ENCODE measurements at places on chromosomes 7 and 10.

DNA sequence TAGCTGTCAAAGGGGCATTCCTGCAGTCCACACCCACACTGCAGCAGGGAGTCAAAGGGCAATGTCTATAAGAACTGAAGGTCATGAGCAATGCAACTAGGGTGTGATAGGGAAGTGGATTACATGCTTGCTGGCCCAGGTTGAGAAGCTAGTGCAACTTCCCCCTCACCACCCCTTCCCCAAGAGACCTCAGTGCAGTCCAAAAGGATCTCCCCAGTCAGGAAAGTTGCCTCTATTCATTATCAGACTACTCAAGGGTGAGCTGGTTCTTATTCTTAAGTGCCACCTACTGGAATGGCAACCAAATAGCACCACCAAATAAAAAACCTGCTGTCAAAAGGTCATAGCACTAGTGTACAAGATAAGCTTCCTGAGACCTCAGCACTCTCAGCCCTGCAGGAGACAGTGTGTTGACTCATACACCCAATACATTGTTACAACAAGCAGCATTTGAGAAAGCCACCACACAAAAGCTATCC, 28.2 kb downstream of the MTERF1 start:
- no peak for DNase-seq

DNA sequence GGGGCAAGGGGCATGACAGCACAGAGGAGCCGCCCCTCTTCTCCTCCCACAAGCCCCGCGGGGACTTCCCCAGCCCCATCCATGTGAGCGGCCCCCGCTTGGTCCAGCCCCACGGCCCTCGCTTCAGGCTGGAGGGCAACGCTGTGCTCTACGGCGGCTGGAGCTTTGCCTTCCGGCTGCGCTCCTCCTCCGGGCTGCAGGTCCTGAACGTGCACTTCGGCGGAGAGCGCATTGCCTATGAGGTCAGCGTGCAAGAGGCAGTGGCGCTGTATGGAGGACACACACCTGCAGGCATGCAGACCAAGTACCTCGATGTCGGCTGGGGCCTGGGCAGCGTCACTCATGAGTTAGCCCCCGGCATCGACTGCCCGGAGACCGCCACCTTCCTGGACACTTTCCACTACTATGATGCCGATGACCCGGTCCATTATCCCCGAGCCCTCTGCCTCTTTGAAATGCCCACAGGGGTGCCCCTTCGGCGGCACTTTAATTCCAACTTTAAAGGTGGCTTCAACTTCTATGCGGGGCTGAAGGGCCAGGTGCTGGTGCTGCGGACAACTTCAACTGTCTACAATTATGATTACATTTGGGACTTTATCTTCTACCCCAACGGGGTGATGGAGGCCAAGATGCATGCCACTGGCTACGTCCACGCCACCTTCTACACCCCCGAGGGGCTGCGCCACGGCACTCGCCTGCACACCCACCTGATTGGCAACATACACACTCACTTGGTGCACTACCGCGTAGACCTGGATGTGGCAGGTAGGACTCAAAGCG, 5.1 kb downstream of the AOC1 start:
- no peak for DNase-seq

- no peak for DNase-seq
Observed at GRCh38 chr7:49513911-49514310, 259.5 kb upstream of the VWC2 start.

- no peak for DNase-seq
Observed at GRCh38 chr7:25731068-25731845, 420.7 kb upstream of the NFE2L3 start.

DNA sequence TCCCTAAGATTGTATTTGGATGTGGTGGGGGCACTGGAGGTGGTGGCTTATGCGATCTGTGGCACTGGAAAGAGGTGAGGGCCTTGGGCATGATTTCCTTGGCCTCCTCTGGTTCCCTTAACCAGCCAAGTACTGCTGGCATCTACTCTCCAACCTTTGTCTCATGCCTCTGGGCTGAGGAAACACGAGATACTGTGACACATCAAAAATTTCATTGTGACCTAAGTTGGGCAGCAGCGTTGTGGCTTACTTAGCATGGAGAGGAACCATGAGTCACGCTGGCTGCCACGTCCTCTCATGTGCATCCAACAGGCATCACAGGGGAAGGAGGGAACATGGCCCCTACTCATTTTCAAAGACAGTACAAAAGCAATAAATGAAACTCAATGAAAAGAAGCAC, 29.7 kb upstream of the GSDME start:
- no peak for DNase-seq

- DNase-seq: no peak
Observed at GRCh38 chr7:95469848-95470247, 15.9 kb upstream of the ASB4 start.

DNA sequence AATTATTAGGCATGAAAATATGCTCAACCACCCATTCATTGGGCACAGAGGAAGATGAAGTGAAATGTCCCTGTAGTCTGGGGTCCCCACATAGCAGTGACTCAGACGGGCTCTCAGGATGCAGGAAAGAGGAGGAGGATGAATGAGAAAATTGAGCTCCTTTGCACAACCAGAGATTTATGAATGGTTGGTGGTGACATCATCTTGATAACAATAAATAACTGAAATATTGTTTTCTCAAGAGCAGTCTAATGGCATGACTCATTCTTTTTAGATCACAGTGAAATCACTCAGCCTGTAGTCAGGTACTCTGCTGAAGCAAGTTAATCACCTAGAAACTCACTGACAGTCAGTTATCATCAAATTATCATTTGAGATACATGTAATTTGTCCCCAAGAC, 254.1 kb downstream of the RELN start:
- no peak for DNase-seq

DNA sequence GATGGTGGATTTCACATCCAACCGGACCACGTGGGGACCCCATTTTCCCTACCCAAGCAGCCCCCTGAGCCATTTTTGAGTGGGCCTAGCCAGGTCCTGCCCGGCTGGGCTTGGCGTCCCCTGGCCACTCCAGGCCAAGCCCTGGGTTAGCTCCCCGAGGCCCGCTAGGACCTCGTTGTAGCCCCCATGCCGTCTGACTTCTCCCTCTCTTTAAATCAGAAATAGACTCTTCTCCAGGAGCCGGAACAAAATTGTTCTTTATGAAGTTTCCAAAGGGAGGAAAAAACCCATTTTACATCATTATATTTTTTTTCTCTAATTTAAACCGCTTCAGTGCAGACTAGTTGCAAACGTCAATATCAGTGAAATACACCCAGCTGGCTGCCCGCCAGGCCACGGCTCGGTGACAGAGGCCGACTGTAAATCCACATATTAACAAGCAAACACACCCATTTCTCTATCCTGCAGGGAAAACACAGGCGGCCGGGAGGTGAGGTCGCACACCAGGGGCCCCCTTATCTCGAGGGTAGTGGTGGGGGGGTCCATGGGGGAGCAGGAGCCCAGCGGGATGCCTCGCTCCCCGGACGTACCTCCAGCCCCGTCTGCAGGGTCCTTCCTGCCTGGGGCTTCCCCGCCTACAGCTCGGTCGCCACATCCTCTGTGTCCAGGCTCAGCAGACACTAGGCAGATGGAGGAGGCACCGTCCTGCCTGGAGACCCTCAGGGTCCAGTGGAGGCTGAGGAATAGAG, 72.7 kb downstream of the ELFN1 start:
- DNase-seq: no peak

- DNase-seq: peak; percentile 54
Observed at GRCh38 chr10:30701451-30702173, 72.1 kb upstream of the LYZL2 start.

- DNase-seq: no peak
Observed at GRCh38 chr10:132408367-132408781, 11.4 kb downstream of the PWWP2B start.

- DNase-seq: no peak
Observed at GRCh38 chr7:15929411-15929810, 242.9 kb upstream of the MEOX2 start.

DNA sequence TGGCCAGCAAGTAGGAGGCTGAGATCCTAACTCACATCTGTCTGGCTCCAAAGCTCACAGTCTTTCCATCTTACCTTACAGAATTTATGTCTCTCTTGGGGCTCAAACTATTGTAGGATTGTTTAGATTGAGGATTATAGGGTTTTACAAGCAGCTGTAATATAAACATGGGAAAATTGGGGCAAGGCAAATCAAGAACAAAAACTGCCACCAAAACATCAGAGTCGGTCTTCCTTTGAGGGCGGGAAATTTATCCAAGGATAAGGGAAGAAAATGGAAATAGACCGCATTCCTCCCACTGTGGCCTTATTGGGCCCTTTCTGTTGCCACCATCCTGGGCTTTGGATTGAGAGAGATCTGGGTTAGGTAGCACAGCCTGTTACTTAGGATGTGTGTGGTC, 22.5 kb downstream of the RBM20 start:
- DNase-seq: no peak

- DNase-seq: no peak
Observed at GRCh38 chr10:111246136-111246535, 169.3 kb downstream of the ADRA2A start.

- no peak for DNase-seq
Observed at GRCh38 chr7:82816272-82816671, 346.4 kb downstream of the PCLO start.

- DNase-seq: no peak
Observed at GRCh38 chr10:46530249-46531186, 25.9 kb downstream of the GPRIN2 start.

DNA sequence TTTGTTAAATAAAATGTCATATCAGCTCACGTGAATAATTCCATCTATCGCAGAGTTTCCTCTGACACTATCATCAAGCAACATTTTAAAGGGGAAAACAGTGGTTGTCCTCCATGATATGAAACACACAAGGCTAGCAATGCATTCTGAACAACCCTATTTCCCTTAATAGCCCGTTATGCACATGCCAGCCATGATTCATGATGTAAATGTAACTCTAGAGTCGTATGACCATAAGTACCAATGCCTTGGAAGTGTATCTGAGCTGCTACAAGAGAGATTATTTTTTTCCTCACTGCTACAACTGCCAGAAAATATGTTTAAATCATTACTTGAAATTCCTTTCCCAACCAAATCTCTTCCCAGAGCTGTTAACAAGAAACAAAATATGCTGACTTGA, 159.4 kb downstream of the GRM8 start:
- DNase-seq: no peak

DNA sequence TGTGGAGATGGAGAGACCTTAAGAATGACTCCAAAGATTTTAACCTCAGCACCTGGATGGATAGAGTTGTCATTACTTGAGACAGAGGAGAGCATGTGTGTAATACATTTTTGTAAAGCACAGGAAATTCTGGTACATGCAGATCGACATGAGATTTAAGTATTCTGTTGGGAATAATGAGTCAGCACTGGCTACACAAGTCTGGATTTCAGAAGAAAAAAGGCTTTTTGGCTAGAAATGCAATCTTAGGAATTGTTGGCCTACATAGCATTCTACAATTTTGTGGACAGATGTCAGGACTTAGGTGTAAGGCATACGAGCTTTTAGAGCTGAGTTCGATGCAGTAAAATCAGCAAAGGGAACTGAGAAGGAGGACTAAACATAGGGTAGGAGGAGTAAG, 24.1 kb upstream of the ANKRD30A start:
- DNase-seq: no peak

DNA sequence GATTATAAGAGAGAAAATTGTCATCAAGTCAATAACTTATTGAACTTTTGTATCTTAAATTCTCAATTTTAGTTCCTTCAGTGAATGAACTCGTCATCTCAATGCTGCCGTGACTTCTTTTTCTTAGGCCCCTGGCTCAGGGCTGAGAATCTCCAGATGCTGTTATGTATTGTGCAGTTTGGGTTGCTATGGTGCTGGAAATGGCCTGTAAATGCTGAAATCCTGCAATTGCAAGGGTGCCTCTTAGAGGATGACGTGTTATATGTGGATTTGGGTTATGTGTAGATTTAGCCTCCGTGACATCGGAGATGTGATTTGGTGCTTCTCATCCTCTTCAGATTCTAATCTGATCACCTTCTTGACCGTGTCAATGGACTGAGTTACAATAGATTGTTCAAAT, 55.7 kb upstream of the ZRANB1 start:
- no peak for DNase-seq

DNA sequence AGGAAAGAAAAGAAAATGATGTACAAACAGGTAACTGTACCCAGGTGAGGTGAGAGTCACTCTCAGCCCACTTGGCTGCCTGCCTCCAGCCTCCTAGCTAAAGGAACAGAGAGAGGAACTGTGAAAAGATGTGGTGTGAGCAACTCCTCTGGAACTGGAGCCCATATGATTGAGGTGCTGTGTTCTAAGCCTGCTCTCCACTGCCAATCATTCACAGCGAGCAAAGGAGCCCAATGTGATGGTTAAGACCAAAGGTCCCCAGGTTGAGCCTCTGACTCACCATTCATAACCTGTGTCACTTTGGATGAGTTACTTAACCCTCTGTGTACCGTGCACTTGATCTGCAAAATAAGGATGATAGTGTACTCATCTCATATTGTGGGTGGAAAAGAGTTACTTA, 868.1 kb upstream of the AUTS2 start:
- no peak for DNase-seq

DNA sequence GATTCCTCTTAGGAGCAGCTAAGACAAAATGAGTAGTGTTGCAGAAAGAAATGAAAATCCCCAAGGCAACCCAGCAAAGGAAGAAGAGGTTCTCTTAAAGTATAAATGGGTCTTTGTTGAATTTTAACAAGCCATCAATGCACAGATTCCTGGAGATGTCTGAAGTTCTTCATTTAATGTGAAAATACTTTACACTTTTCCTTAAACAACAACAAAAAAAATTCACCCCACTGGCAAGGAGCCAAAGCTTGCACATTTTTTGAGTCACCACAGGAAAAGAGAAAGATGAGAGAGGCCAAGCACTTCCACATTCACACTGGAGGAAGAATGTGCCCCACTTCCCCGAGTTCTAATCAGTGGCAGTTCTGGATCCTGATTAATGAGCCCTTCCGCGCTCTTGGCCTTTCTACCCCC, 286.4 kb upstream of the MEOX2 start:
- DNase-seq: no peak

DNA sequence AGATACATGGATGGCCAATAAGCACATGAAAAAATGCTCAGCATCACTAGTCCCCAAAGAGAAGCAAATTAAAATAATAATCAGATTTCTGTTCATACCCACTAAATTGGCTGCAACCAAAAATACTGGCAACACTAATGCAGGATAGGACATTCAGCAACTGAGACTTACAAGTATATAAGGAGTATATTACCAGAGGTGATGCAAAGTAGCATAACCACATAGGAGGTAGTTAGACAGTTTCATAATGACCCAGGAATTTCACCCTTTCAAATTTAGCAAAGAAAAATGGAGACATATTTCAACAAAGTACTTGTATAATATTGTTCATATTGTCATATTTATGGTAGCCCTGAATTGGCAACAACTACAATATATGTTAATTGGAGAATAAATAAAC, 727.8 kb downstream of the GRID1 start:
- no peak for DNase-seq

DNA sequence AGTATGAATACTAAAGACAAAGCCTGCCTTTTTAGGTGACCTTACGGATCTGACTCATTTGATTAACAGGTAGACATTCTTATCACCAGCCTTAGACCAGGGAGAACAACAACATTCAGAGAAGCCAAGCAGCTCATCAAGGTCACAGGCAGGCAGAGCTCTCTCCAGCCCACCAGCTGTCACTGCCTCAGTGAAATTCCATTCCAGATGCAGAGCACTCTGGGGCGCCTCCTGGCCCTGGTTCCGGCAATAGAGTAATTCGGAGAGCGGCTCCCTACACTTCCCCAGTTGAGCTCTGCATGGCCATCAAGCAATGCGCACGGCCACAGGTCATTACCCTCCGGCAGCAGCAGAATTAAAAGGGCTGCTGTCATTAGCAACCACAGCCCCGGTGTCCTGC, 164.7 kb downstream of the TCERG1L start:
- no peak for DNase-seq
